ENCODE measurements at places on chromosomes 5 and 9. TPM values are rescaled to one million over a fixed set of nuclear protein-coding genes. Genes with fewer than 3 reads are reported as not detected.

The F2R gene
- total RNA-seq = 32.6 TPM

The SPATA31D3 gene
- total RNA-seq = not detected

The CTXN3 gene
- not detected for total RNA-seq

The FOXI1 gene
- total RNA-seq = not detected

The TSSK1B gene
- total RNA-seq = not detected

The LCN1 gene
- not detected for total RNA-seq

The FUT7 gene
- total RNA-seq = 0.36 TPM

The GRM6 gene
- total RNA-seq = not detected

The TRPM6 gene
- total RNA-seq = 0.32 TPM

Data from adrenal gland (tissue), 19 donors.